Activated CD8-positive, alpha-beta memory T cell treated with anti-CD3 and anti-CD28 coated beads for 4 hours (primary cell): ENCODE measurements at places on chromosomes 1 and 21.

DNA sequence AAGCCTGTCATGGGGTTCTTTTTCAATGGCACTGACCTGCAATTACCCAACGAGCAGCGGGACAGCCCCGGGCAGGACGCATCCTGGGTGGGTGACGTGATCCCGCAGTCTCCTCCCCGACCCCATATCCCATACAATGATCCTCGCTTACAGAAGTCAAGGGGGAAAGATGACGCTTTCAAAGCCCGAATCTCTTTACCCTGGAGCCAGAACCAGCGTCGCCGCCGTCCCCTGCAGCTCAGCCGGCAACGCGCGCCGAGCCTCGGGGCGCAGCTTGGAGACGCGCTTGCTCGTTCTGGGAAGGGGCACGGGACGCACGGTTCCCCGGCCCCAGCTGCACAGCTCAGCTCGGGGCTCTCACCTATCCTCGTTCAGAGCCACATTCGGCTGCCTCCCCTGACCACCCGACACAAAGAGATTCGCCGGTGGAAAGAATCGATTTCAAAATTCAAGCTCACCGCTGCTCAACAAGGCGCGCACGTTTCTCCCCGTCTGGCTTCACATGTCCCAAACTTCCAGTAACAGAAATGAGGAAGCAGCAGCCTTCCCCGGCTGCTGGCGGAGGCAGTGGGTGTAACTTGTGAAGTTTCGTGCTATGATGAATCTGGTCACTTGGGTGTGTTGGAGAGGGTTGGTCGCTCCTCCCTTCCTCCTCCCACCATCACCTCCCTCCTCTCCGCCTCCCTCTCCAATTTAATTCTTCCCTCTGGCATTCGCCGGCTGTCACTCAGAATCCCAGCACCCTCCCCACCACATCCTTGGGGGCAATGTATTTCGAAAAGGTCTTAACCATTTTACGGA lies at the start of gene TIAM1:
Gene TIAM1, minus strand, starts transcription at position 582 of the 801 bp plus-strand sequence. CDS start 77,289 bp downstream, outside the sequence.
- DNase-seq, result no peak

DNA sequence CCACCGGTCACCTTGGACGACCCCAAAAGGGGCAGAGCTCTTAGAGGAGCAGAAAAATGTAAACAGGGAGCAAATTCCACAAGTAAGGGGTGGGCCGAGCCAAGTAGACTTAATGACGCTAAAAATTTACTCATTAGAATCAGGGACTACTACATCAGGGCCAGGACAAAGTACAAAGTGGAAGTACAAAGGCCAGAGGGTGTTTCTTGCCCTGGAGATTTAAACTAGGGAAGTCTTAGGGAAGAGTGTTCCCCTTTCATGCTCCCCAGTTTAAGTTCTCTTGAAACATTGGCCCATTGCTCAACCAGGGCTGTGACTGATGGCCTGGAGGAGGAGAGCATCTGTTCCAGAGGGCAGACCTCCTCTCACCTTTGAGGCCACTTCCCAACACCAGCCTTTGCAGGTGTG lies 48.6 kb downstream of the BACH1 start:
- DNase-seq, result no peak

GRCh38 chr1:87959236-87959635 lies 630.6 kb downstream of the LMO4 start:
- no peak for DNase-seq

- DNase-seq, result no peak
Observed at GRCh38 chr1:18539171-18539570, 58.4 kb downstream of the KLHDC7A start.

- no peak for DNase-seq
Observed at GRCh38 chr1:77230051-77230450, 10.8 kb upstream of the PIGK start.

DNA sequence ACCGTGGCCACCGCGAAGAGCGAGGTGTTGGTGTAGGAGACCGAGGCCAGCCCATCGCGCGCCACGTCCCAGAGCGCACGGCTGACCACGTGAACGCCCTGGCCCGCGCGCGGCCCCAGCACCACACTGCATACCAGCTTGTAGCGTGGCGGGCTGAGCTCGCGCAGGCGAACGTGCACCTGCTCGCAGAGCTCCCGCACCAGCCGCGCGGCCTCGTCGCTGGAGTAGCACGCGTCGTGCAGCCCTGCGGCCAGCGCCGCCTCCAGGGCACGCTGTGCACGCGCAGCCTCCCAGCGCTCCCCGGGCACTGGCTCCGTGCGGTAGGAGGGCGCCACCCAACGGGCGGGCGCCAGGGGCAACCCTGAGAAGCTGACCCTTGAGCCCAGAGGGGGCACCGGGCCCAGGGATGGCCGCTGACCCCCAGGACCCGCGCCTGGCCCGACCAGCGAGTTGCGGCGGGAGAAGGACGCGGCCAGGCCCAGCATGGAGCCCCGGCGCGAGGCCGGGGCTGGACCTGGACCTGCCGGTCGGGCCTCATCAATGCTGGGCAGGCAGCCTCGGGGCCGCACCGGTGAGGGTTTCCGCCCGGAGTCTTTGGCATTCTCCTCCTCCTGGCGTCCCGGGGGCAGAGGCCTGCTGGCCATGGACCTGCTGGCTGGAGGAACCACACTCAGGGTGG lies 987 bp downstream of the DYNLT4 start:
- DNase-seq, result no peak

DNA sequence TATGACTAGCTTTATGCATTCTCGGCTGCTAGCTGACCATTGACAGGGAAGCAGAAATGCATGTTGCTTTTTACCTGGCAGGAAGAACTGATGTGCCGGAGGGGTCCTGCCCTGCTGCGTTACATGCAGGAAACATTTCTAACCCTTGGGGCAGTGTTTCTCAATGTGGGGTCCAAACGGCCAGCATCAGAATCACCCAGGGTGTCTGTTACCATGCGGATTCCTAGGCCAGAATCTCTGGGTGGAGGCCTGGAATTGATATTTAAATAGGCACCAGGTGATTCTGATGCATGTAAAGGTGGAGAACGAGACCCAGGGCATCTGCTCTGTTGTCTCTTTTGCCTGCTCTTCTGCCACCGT lies 182.7 kb downstream of the PCP4 start:
- no peak for DNase-seq

DNA sequence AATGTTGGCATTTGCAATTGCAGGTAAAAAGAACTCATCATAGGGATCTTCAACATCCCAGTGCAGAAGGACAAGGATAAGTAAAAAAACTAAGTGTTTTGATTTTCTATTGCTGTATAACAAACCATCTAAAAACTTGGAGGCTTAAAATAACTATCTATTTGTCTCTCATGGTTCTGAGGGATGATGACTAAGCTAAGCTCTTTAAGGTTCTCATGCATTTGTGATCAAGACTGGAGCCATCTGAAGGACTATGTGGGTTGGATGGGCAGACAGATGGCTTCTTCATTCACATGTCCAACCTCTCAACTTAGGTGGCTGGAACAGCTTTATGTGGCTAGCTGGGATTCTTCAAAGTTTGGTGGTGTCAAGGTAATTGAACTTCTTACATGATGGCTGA lies 51.5 kb downstream of the RPL5 start:
- DNase-seq, result no peak

DNA sequence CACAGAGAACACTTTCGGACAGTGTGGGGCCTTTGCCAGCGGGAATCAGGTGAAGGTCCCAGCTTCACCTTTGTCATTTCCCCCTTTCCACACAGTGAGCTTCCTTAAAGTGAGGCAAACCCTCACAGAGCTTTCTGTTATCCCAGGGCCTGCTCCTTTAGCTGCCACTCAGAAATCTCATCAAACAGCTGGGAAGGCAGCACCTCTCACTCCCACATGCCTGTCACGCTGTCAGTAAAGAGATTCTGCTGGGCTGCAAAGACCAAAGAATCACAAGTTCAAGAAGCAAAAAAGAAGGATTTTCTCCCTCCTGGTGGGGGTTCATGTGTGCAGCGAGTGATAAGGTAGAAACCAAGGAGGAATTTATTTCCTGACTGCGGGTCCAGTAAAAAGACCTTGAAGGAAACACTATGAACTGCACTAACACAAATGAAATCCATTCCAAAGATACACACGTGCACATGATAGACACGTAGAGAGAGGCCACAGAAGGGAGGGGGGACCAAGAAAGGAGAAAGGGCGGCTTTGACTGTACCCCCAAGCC lies 44.0 kb downstream of the HTR6 start:
- DNase-seq, result no peak

DNA sequence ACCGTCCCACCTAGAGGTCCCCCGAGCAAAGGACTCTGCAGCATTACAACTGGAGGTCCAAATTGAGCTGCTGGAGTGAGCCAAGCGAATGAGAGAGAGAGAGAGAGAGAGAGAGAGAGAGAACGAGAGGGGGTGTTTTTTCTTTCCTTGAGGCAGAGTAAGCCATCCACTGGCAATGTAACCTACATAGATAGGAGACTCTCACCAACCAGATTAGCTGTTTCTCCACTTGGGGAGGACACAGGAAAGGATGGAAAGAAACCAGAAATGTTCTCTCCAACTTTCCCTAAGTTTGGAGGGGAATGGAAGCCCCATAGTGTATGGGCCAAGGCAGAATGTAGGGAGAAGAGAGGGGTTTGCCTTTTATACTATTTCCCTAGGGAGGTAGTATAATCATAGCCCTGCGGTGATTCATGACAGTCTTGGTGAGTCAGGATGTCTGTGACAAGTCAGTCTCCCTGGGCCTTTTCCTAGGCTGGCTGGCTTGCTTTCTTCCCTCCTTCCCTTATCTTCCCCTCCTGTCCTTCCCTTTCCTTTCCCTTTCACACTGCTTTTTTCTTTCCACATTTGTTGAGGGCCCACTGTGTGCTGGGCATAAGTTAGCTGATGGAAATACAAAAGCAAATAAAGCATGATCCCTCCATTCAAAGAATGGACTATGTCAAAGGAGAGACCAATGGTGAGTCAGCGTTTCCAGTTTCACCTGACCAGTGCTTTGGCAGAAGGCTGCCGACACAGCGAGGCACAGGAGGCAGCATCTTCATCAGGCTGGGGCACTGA lies 7.1 kb downstream of the FNDC7 start:
- DNase-seq, result no peak

DNA sequence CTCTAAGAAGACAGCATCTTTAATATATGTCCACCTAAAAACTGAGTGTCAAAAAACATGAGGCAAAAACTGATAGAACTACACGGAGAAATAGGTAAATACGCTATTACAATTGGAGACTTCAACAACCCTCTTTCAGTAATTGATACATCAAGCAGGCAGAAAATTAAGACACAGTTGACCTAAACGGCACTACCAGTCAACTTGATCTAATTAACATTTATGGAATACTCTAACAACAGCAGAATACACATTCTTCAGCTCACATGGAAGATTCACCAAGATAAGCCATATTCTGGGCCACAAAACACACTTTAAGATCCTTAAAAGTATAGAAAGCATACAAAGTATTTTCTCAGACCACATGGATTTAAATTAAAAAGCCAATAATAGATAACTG lies 137.6 kb downstream of the CLIC6 start:
- no peak for DNase-seq

GRCh38 chr1:229344937-229345684 lies 2.3 kb upstream of the CCSAP start:
- no peak for DNase-seq

DNA sequence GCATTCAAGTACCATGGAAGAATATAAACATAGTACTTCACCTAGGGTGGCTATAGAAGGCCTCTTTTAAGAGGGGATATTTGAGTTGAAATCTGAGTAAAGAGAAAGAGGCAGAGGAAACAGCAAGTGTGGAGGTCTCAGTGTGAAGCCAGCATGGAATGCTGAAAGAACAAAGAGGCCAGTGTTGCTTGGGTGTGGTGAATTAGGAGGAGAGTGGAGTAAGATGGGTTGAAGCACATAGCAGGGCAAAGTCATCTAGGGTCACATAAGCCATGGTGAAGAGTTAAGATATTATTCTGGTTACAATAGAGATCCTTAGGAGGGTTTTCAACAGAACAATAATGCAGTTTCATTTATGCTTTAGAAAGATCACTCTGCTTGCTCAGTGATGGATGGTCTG lies 37.5 kb downstream of the C1orf141 start:
- DNase-seq, result no peak

- no peak for DNase-seq
Observed at GRCh38 chr1:10755970-10756521, 40.4 kb downstream of the CASZ1 start.

DNA sequence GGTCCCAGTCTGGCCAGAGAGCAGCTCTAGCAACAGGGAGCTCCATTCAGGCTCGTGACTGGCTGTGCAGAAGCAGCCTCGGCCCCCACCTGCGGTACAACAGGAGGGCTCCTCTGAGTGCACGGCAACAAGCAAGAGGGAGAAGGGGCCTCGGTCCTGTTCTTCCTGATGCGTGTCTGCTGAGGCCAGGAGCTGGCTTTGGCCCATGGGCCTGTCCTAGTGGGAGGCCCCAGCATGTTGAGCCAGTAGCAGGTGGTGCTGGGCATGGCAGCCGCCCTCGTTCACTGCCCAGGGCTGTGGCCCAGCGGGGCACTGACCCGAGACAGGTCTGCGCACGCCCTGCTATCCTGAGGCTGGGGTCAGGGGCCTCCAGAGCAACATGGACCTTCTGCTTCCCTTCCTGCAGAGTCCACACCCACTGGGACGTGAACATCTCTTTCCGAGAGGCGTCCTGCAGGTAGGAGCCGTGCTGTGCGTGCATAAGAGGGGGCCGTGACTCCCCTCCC lies 7.0 kb downstream of the SAMD11 start:
- DNase-seq, result no peak

DNA sequence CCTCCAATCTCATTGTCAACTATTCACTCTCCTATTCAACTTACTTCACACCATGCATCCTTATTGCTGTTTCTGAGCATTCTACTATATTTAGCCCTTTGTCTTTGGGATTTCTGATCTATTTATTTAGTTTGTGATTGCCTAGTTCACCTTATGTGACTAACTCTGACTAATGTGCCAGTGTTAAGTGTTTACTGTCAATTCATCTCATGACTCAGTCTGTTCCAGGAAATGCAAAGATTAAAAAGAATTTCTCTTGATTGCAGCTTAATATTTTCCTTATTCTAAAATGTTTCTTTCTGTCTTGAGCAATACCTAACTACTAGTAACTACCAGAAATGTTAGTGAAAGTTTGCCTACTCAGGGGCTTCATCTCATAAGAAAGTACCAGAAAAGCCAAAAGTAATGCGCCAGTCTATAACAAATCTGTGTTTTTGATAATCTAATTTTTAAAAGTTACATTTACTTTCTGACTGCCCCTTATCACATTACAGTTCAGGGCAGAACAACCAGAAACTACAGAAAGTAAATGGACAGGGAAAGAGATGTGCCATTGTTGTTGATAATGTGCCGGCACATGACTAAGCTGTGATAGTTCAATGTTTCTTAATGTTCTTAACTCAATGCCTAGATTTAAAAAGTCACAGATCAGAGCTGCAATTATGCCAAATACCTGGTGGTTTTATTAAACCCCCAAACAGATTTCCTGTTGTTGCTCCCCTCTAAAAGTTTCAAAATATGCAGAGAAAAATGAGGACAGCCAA lies 556.5 kb downstream of the PTBP2 start:
- no peak for DNase-seq

DNA sequence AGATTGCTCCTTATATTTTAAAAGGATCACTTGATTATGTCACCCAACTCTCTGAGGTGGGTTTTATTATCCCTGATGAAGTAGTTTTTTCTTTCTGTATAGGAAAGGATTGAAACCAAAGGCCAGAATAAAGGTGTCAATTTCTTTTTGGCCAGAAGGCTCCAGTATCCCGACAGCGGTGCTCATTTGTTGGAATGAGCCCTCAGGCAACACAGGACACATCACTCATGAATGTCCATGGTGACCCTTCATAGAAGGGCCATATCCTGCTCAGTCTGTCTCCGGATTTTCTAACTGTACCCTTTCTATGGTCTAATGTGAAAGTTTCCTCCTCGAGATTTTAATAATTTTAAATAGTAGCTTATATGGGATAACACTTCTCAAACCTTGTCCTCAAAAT lies 171.3 kb upstream of the USP24 start:
- DNase-seq, result no peak

- no peak for DNase-seq
Observed at GRCh38 chr1:75170981-75171380, 36.8 kb downstream of the LHX8 start.

- no peak for DNase-seq
Observed at GRCh38 chr1:30303387-30303786, 420.0 kb downstream of the MATN1 start.
